Activated CD4-positive, alpha-beta T cell treated with anti-CD3 and anti-CD28 coated beads for 36 hours (primary cell): ENCODE measurements at places on chromosomes 12 and 14. TPM values are rescaled to one million over a fixed set of nuclear protein-coding genes. Genes with fewer than 3 reads are reported as not detected.

DNA sequence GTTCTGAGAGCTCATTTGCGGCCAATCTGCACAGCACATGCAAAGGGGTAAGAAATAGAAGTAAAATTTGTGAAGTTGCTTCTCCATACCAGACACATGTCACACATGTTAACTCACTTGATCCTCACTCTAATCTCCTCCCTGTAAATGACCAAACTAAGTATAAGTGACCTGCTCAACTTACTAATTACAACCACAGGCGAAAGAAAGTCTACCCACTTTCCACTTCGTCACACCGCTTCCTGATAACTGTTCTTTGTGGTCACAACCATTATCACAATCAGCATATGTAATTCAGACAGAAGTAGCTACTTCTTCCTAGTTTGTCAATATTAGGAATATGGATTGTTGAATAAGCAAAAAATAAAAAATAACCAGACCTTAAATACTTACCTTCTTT is 293.7 kb upstream of the CLEC14A start:
- no peaks in the 10 kb centered on the region for H3K36me3 ChIP-seq
- no peak for DNase-seq
- no peaks in the 10 kb centered on the region for H3K4me1 ChIP-seq
- no peak overlapping the region for H3K4me3 ChIP-seq
- H3K27me3 ChIP-seq = peaks cover 3% of the 10 kb centered on the region
- H3K27ac ChIP-seq = no peak overlapping the region

GRCh38 chr14:101620031-101620788 is 58.9 kb downstream of the DIO3 start:
- no peak for DNase-seq
- H3K27ac ChIP-seq = no peak overlapping the region
- no peaks in the 10 kb centered on the region for H3K36me3 ChIP-seq

DNA sequence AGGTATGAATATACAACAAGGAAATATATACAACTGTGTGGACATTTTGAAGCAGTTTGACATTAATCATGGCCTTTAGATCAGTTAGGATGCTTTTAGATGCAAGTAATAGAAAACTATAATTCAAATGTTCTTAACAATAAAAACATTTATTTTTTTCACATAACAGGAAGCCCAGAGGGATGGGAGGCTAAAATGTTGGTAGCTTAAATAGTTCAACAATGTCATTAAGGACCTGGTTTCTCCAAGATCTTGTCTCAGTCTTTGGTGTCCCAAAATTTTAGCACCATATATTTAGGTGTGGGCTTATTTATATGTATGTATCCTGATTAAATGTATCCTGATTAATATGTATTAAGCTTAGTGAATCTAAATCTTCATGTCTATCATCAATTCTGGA is 292.4 kb downstream of the NUAK1 start:
- no peak overlapping the region for H3K27ac ChIP-seq
- DNase-seq = no peak
- no peaks in the 10 kb centered on the region for H3K4me1 ChIP-seq
- no peaks in the 10 kb centered on the region for H3K27me3 ChIP-seq
- H3K36me3 ChIP-seq = no peaks in the 10 kb centered on the region

Gene MIP
- not detected for total RNA-seq
